NCI-H526 treated with DMSO at 0.1 percent for 48 hours (cell line): ENCODE measurements at places on chromosomes 7 and 10.

GRCh38 chr7:121832347-121832746 is 40.6 kb upstream of the PTPRZ1 start:
- DNase-seq = no peak

- no peak for DNase-seq
Observed at GRCh38 chr7:98217623-98218582, 6.7 kb downstream of the BHLHA15 start.

GRCh38 chr10:125662584-125662983 is 20.4 kb downstream of the TEX36 start:
- DNase-seq = no peak

DNA sequence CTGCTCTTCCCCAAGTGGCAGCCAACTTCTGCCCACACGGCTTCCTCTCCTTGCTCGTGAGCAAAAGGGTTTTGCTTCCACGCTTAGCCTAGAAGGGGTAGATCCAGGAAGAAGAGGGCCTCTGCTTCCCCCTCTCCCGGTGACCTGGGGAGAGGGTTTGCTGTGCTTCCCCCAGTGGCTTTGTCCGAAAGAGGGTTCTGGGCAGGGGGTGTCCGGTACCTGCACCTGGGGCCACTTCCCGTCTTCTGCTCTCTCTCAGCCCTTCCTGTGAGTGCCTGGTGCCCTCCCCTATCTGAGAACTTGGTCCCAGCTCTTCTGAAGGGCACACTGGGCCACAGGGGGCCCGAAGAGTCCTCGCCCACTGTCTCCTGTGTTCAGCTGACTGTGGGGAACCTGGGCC is 11.3 kb downstream of the JAKMIP3 start:
- no peak for DNase-seq

DNA sequence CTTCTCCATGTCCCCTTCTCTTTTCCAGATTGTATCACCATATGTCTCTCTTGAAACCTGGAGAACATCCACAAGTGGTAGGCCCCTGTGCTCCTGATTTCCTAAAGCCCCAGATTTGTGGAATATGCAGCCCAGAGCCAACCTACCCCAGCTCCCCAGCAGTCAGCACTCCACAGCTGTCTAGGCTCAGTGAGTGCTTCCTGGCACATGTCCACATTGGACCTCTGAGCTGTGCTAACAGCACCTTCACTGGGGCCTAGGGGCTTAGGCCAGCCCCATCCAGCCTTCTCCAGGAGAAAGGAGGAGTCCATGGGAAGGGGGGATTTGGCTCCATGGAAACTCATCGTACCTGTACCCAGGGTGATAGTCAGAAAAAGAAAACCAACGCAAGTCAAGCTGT is 192.7 kb downstream of the FGFR2 start:
- no peak for DNase-seq

DNA sequence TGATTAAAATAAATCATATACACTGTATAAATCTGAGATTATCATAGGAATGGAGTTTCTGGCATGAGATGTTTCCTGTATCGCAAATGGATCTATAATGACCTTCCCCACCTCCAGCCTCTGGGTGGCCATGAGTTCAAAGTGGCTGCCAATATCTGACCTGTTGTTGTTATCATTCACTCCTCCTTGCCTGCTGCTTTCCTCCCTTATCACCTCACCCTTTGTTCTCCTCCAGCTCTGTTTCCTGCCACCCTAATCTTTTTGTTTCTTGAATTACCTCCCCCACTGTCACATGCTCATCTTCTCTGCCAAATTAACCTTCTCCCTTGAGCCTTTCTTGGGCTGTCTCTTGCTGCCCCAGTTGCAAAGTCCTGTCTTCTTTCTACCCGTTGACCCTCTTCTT is 12.0 kb downstream of the SCD start:
- no peak for DNase-seq

DNA sequence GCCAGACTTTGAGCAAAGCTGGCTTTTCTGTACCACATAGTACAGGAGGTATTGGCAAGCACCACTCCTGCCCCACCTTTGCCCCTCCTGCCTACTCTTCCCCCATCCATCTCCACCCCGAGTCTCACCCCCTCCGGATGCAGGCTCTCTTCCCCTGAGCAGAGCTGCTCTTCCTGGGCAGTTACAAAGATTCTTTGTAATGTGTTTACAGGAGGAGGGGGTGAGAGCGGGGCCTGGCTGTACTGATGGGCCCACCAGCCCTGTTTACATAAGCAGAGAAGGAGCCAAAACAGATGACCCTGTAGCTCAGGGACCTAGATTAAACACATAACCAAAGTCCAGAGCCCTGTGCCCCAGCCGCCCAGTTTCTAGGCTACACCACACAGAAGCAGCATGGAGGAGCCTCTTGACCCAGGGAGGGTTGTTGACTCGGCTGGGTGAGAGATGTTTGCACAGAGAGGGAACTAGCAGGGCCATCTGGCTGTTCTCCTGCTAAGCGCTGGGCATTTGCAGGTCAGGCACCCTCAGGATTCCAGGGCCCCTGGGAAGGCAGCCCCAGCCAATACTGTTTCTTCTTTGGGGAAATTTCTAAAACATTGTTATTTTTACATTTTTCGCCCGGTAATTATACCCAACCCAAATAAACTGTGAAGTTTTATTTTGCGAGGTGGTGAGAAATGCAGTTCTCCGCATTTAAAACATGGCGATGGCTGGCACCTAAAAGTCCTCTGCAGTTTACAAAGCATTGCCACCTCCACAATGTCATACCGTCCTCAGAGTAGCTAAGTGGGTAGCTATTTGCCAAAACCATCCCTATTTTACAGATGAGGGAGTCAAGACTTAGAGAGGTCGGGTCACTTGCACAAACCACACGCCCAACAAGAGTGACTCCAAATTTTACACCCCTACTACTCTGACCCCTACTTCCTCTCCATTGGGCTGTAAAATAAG is 11.4 kb upstream of the ZKSCAN1 start:
- no peak for DNase-seq

GRCh38 chr10:98587156-98587837 is 140.6 kb upstream of the HPS1 start:
- no peak for DNase-seq

- DNase-seq = peak; percentile 90
Observed at GRCh38 chr7:107659666-107660065, 962 bp upstream of the SLC26A4 start.

DNA sequence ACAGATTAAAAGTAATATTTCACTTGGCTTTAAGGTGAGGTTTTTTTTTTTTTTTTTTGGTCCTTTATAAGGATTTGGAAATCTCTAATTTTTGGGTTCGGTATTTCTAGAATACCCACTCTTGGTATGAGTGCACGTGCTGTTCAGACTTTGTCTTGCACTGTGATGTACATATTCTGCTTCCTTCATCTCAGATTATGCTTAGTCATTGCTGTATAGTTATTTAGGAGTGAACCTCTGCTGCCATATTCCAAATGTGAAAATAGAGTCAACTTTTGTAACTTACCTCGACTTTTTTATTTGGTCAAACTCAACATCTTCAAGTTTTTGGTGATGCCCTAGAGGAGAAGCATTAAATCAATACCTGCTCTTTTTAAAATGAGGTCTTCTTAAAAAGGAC is 40.1 kb upstream of the HBP1 start:
- no peak for DNase-seq

DNA sequence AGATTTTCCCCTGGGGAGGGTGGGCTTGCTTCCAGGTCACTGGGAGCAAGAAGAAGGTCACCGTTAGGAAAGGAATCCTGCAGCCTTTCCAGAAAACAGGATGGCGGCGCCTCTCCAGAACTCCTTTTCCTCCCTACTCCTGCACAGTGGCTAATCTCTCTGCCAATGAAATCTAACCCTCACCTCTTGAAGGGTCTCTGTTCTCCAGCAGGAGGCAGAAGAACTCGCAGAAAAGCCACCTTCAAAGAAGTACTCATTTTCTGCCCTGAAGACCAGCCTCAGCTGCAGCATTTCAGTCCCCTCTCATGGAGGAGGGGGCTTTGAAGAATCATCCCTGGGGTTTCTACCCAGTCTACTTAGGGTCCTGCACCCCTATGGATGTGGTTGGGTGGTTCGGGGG is 626.9 kb downstream of the CALN1 start:
- no peak for DNase-seq

- DNase-seq = no peak
Observed at GRCh38 chr10:29297678-29298077, 8.8 kb downstream of the LYZL1 start.

DNA sequence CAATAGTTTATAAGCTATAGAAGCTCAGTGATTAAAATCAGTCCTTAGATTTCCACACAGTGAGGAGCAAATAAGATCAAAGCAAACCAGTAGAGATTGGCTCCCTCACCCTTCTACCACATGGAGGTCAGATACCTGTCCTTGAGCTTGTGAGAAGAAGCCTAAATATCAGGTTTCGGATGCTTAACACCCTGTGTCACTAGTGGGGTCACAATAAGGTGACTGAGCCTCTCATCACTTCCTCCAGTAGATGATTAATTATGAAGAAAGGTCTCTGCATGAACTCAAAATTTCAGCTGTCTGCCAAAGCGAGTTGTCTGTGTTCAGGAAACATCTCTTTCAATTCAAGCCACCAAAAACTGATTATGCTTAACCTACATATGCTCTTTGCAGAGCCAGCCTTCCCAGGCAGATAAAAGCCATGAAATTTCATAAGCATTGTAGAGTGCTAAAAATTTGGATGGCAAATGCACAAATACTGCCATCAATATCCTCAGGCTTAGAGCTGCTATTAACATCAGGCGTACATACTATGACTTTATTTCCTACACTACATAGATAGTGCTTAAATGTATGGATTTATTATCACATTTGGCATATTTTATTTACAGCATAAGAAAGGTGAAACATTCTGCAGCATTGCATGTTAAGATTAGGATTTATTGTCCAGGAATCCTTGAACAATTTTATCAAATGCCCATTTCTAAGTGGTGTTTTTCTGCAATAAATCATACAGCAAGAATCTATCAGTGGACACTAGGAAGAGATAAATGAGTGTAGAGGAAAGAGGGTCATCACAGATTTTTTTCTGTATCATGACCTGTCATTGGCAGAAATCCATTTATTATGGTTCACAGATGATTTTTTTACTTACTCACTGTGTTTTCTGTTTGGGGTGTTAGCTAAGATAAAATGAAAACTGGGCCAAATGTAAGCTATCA is 285.1 kb upstream of the SP8 start:
- no peak for DNase-seq

DNA sequence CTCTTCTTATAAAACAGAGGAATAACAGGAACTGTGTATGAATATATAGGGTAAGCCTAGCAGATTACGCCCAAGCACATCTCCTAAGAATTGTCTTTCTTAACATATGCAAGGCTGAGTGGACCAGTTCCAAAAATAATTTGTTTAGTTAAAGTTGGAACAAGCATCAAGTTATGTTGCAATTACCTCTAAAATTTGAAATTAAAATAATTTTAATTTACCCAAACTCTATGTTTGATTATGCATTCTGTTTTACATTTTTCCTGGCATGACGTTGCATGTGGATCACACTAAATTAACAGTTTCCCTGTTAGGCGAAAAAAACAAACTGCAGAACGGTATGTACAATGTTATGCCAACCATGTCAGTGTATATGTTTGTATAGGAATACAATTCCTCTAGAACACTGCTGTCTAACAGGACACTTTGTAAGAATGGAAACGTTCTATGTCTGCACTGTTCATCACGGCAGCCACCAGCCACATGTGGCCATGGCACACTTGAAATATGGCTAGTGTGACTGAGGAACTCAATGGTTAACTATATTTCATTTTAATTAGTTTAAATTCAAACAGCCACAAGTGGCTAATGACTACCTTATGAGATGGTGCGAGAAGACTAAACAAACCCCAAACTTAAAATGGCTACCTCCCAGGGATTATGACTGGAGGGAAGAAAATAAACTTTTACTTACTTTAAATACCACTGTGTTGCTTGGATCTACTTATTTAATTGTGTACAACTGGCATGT is 281.1 kb upstream of the KLF14 start:
- DNase-seq = no peak

DNA sequence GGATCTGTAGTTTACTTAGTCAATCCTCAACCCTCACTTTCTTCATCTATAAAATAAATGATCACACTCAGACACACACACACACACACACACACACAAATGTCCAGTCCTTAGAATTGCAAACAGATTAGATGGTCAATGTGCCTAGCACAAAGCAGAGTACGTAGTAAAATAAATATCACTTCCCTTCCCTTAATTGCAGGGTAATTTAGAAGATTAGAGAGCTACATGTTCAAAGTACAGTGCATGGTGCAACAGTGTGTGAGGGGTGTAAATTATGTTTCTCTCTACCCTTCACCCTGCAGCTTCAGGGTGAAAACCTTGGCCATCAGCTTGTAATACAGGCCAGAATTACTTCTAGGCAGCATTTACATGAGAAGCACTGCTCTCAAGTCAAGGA is 187.0 kb upstream of the GHITM start:
- DNase-seq = no peak

DNA sequence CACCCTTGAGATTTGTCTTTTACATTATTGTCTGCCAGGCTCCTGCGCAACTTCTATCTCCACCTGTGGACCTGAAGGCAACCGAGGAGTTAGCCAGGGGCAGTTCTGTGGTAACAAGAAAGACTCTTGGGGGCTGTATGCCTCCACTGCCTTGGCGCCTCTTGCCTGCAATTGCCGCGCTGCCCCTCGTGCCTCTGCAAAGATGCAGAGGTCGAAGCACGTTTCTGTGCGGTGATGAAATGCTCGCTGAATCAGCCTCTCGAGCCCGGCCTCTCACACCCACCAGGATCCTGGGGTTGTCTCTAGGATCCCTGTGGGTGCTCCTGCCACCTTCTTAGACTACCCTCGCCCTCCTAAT is 486 bp upstream of the LHFPL3 start:
- DNase-seq = no peak

DNA sequence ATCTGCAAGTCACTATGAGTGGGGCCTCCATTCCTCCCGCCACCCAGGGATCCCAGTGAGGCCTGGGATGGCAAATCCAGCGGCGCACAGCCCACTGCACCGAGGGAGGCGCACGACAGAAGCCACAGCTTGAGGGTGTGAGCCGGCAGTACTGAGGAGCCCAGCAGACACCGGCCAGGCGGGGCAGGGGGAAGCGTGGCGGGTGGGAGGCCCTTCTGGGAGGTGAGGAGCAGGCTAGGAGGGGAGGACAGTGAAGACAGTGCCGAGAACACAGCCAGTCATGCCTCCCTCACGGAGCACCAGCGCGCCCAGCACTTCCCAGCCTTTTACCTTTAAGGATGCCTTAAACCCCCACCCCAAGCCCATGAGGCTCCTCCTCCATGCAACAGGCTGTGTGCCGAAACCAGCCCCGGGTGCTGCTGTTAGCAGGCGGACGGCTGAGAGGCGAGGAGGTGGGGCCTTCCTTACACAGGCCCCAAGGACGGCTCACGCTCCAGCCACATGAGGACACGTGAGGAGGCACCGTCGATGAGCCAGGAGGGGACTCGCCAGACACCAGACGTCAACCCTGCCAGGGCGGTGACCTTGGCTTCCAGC is 258.5 kb downstream of the PTPRN2 start:
- DNase-seq = no peak

GRCh38 chr10:23891301-23891700 is 317.6 kb upstream of the KIAA1217 start:
- no peak for DNase-seq
